ENCODE measurements at places on chromosomes 4 and X. TPM values are rescaled to one million over a fixed set of nuclear protein-coding genes. Genes with fewer than 3 reads are reported as not detected.

DNA sequence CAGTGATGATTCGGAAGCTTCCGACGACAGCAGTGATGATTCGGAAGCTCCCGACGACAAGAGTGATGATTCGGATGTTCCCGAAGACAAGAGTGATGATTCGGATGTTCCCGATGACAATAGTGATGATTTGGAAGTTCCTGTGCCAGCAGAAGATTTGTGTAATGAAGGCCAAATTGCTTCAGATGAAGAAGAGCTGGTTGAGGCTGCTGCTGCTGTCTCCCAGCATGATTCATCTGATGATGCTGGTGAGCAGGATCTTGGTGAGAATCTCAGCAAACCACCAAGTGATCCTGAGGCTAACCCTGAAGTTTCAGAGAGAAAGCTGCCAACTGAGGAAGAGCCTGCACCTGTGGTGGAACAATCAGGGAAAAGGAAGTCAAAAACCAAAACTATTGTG is 14.2 kb downstream of the CXCR3 start:
- H3K27me3 ChIP-seq, result no peaks in the 10 kb centered on the region
- H3K36me3 ChIP-seq, result peaks cover 4% of the 10 kb centered on the region
- no peak overlapping the region for H3K27ac ChIP-seq
- H3K4me1 ChIP-seq, result peaks cover 28% of the 10 kb centered on the region
- no peak overlapping the region for H3K4me3 ChIP-seq
- no peak for DNase-seq

GRCh38 chrX:153801669-153802068 is 7.2 kb downstream of the SSR4 start:
- H3K4me3 ChIP-seq, result no peak overlapping the region
- no peak for DNase-seq
- no peaks in the 10 kb centered on the region for H3K4me1 ChIP-seq
- no peak overlapping the region for H3K27ac ChIP-seq

- no peak overlapping the region for H3K4me3 ChIP-seq
- DNase-seq, result no peak
- no peaks in the 10 kb centered on the region for H3K4me1 ChIP-seq
- no peak overlapping the region for H3K27ac ChIP-seq
- no peaks in the 10 kb centered on the region for H3K36me3 ChIP-seq
- H3K27me3 ChIP-seq, result no peaks in the 10 kb centered on the region
Measured at GRCh38 chrX:131571348-131571747, 27.5 kb downstream of the OR13H1 start.

- DNase-seq, result no peak
- no peak overlapping the region for H3K27ac ChIP-seq
- H3K4me3 ChIP-seq, result no peak overlapping the region
- no peaks in the 10 kb centered on the region for H3K36me3 ChIP-seq
- no peaks in the 10 kb centered on the region for H3K27me3 ChIP-seq
Measured at GRCh38 chr4:13963601-13964000, 336.1 kb upstream of the BOD1L1 start.

The HGFAC gene
- not detected for polyA plus RNA-seq

DNA sequence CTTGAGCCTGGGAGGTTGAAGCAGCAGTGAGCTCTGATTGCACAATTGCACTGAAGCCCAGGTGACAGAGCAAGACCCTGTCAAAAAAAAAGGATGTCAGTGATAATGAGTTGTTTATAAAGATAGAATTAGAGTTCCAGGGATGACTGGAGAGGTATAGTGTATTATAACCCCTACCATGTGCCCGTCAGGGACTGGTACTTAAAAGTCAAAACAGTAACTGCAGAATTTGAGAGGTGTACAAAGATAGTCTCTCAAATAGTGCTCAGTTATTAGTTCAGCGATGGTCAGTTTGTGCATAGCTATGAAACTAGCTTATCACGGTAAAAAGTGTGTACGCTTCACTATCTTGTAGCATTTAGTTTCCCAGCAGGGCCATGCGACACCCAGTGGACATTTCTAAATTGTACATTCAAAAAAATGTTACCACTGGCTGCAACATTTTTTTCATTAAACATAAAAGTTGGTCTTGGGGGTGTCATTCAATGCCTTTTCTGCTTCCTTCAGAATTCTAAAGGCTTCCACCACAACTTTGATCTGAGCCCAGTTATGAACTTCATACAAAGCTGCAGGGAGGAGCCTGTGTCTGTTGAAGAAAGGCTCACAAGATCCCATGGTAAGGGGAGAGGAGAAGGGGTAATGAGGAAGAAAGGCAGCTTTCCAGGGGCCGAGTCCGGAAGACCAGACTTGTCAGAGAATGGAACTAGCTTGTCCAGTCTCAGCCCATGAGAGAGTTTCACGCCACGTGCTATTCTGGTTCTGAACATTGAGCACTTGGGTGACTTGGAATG is 9.2 kb upstream of the GYG2 start:
- H3K27me3 ChIP-seq, result no peaks in the 10 kb centered on the region
- H3K4me1 ChIP-seq, result no peaks in the 10 kb centered on the region
- no peaks in the 10 kb centered on the region for H3K36me3 ChIP-seq

The LIN54 gene
- polyA plus RNA-seq, result 11.0 TPM

- H3K36me3 ChIP-seq, result no peaks in the 10 kb centered on the region
- H3K27ac ChIP-seq, result no peak overlapping the region
- no peak overlapping the region for H3K4me3 ChIP-seq
- no peaks in the 10 kb centered on the region for H3K4me1 ChIP-seq
- no peaks in the 10 kb centered on the region for H3K27me3 ChIP-seq
Measured at GRCh38 chr4:171025343-171025742, 787.9 kb upstream of the GALNTL6 start.

GRCh38 chr4:47465004-47465403 is 1.5 kb upstream of the COMMD8 start:
- H3K27me3 ChIP-seq, result no peaks in the 10 kb centered on the region
- H3K4me3 ChIP-seq, result no peak overlapping the region
- peaks cover 9% of the 10 kb centered on the region for H3K4me1 ChIP-seq
- no peaks in the 10 kb centered on the region for H3K36me3 ChIP-seq
- no peak overlapping the region for H3K27ac ChIP-seq

DNA sequence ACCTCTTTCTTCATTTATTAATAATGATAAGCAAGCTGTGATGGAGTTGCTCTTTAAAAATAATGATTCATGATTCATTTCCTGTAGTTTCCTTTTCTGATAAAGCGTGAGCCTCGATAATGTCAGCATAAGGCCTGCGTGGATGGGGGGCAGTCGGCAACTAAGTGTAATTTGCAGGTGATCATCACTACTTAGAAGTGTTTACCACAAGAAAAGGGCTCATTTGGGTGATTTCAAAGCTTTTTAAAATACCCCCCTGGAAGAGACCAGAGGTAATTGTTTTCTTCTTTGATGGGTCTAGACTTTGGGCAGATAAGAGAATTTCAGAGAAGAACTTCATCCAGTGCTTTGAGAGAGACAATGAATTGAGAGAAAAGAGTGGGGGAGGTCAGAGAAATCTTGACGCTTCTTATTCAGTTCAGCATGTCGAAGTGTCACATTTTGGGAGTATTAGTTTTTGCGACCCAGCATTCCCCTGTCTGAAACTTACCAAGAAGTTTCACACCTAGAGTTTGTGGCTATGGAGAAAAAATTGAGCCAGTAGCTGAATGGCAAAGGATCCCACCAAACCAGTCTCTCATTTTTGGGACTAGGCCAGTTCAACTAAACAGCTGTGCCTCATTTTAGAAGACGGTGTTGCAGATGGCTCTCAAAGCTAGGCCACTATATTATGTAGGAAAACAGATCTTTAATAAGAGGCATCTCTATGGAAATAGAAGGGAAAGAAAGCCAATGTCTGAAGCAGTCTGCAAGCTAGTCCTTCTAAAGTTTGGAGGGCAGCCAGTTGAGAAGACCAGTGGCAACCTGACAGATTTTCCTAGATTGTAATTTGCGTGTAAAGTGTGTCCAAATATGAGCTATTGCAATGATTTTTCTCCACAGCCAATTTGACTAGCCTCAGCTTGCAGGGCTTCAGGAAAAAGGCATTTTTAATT is 171.0 kb upstream of the PPP1R2C start:
- no peak for DNase-seq
- no peaks in the 10 kb centered on the region for H3K27me3 ChIP-seq
- no peak overlapping the region for H3K4me3 ChIP-seq
- H3K36me3 ChIP-seq, result no peaks in the 10 kb centered on the region

The SERPINA7 gene
- polyA plus RNA-seq, result not detected

DNA sequence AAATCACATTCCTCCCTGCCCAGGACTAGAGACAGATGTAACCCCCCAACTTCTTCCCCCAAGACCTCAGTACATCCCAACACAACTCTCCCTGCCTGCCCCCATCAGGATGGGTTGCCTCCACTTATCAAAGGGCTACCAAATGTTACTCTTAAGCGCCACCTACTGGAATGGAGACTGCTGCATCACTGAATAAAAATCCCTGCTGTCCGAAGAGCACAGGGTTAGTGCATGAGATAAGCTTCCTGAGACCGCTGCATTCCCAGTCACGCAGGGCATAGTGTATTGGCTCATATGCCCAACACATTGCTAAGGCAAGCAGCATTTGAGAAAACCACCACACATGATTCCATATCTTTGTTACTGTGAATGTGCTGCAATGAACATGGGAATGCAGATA is 544.5 kb downstream of the PPP4R3C start:
- no peaks in the 10 kb centered on the region for H3K36me3 ChIP-seq
- no peak overlapping the region for H3K27ac ChIP-seq
- H3K4me3 ChIP-seq, result no peak overlapping the region
- DNase-seq, result no peak
- no peaks in the 10 kb centered on the region for H3K27me3 ChIP-seq

The DCAF8L2 gene
- not detected for polyA plus RNA-seq

DNA sequence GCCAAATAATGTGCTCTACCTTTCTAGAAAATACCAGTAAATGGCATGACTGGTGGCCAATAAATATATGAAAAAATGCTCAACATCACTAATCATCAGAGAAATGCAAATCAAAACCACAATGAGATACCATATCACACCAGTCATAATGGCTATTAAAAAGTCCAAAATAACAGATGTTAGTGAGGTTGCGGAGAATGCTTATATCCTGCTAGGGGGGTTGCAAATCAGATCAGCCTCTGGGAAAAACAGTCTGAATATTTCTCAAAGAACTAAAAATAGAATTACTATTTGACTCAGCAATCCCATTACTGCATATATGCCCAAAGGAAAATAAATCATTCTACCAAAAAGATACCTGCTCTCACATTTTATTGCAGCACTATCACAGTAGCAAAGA is 115.1 kb downstream of the RASGEF1B start:
- no peak overlapping the region for H3K4me3 ChIP-seq
- no peaks in the 10 kb centered on the region for H3K4me1 ChIP-seq
- no peaks in the 10 kb centered on the region for H3K36me3 ChIP-seq
- no peaks in the 10 kb centered on the region for H3K27me3 ChIP-seq
- no peak overlapping the region for H3K27ac ChIP-seq

DNA sequence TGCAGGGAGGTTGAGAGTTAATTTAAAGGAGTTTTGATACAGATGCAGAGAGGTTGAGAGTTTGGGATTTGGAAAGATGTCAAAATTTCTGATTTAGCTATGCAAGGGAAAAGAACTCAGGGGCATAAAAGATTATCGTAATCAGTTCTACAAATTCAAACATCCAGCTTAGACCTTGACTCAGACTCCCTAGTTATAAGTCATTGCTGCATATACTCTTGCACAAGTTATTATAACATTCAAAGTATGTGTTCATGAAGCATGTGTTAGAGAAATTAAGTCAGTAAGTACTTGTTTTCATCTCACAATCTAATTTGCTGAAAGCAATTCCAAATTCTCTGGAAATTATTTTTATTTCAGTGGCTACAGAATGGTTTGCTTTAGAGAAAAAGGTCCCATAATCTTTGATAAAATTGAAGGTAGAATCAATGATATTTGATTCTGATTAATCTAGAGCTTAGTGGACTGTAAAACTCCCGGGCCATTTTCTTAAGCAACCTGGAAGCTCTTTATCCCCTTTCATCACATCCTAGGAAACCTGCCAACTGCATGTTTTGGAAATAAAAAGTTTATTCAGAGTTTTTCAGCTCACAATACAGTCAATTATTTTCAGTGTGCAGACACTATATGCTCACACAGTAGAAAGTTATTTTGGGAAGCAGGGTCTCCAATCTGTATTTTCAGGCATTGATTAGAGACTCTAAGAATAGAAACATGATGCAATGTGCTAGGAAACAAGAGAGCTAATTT is 132.9 kb upstream of the SPANXC start:
- no peak for DNase-seq
- H3K36me3 ChIP-seq, result no peaks in the 10 kb centered on the region
- no peak overlapping the region for H3K27ac ChIP-seq

All from naive thymus-derived CD4-positive, alpha-beta T cell (primary cell).